CD4-positive, alpha-beta T cell (primary cell): ENCODE measurements at places on chromosomes 1 and 21.

DNA sequence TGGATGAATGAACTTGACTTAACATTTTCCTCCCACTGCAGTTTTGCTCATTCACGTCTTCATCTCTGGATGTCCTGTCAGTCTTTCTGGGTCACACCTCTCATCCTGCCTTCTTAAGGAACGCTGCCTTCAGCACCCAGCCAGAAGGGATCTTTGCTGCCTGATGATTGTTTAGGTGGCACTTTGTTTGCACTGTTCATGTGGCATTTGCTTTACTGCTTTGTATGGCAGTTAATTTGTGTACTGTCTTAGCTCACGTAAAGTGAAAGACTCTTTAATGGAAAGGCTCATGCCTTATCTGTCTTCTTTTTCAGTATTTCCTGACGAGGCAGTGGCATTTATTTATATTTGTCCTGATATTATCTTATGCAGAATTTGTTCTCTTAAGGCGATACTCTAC is 4.9 kb downstream of the MIA3 start:
- no peak overlapping the region for H3K4me3 ChIP-seq
- DNase-seq: no peak
- no peak overlapping the region for H3K27ac ChIP-seq
- H3K27me3 ChIP-seq: no peaks in the 10 kb centered on the region
- peaks cover 11% of the 10 kb centered on the region for H3K4me1 ChIP-seq

DNA sequence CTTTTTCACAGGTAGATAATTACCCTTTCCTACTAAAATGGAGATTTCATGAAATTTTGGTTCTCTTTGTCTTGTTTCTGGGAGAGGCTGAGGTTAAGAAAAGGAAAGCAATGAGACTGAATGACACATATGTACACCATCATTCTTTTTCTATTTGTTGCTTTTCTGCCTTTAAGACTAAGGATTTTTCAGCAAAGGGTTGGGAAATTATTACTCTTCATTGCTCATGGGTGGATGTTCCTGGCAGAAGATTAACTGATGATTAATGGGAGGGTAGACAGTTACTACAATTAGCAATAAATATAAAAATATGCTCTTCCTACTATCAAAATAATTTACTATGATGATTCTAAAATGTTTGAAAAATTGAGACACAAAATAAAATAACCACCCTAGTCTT is 316.5 kb upstream of the USP24 start:
- H3K27ac ChIP-seq: no peak overlapping the region
- H3K27me3 ChIP-seq: no peaks in the 10 kb centered on the region
- H3K4me1 ChIP-seq: no peaks in the 10 kb centered on the region
- no peak overlapping the region for H3K4me3 ChIP-seq
- H3K36me3 ChIP-seq: no peaks in the 10 kb centered on the region

- no peak overlapping the region for H3K27ac ChIP-seq
- DNase-seq: no peak
- H3K4me3 ChIP-seq: no peak overlapping the region
Measured at GRCh38 chr1:119467857-119468668, 38.9 kb upstream of the HSD3B1 start.

DNA sequence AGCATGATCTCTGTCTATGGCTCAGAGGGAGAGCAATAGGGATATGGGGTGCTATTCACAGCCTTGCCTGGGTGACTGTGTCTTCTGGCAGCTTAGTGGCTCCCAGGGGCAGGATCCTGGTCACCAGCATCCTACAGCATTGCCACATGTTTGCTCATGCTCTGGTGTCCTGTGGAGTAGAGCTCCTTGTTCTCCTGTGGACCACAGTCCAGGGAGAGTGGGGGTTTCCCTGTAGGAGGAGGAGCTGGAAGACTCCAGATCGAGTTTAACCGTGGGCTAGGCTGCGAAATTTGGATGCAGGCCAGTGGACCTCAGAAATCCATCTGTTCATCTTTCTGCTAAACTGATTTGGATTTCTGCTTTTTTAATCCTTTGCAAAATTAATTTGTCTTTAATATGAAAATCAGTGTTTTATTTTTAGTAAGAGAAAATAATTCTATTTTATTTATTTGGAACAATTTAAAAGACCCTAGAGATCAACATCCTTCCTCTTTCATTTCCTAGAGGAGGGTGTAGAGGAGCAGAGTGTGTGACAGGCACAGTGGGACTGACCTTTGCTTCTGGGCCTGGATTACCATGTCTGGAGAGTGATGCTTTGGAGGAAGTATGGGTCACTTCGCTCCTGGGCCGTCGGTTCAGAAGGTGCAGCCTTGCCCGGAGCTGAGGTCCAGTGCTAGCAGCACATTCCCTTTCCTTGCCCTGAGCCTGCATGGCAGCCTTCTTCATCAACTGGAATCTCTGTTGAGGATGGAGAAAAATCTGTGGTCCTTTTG is 17.4 kb downstream of the ADARB1 start:
- no peaks in the 10 kb centered on the region for H3K27me3 ChIP-seq
- H3K4me1 ChIP-seq: peaks cover 46% of the 10 kb centered on the region
- peaks cover 7% of the 10 kb centered on the region for H3K36me3 ChIP-seq
- no peak overlapping the region for H3K27ac ChIP-seq
- no peak for DNase-seq
- no peak overlapping the region for H3K4me3 ChIP-seq

- H3K36me3 ChIP-seq: peaks cover 3% of the 10 kb centered on the region
- H3K27ac ChIP-seq: peak overlapping the region; percentile 80
Measured at GRCh38 chr1:2230781-2231531, 2.8 kb downstream of the SKI start.

- H3K4me1 ChIP-seq: no peaks in the 10 kb centered on the region
- H3K36me3 ChIP-seq: no peaks in the 10 kb centered on the region
- H3K27me3 ChIP-seq: no peaks in the 10 kb centered on the region
- H3K27ac ChIP-seq: no peak overlapping the region
Measured at GRCh38 chr1:207241164-207241934, 80.1 kb upstream of the CD55 start.

- peak; percentile 86 for DNase-seq
- H3K27ac ChIP-seq: no peak overlapping the region
- no peaks in the 10 kb centered on the region for H3K36me3 ChIP-seq
- H3K27me3 ChIP-seq: no peaks in the 10 kb centered on the region
- H3K4me1 ChIP-seq: peaks cover 14% of the 10 kb centered on the region
- no peak overlapping the region for H3K4me3 ChIP-seq
Measured at GRCh38 chr1:152461544-152461943, 47.5 kb upstream of the CRNN start.
